ENCODE measurements at places on chromosomes 5 and 9. TPM values are rescaled to one million over a fixed set of nuclear protein-coding genes. Genes with fewer than 3 reads are reported as not detected.

GRCh38 chr9:116635908-116636307, 51.2 kb upstream of the TRIM32 start:
- no peak for DNase-seq

COL27A1 gene
- 29.5 TPM for total RNA-seq

GRCh38 chr5:123455095-123455494, 31.9 kb upstream of the CEP120 start:
- DNase-seq: no peak

DNA sequence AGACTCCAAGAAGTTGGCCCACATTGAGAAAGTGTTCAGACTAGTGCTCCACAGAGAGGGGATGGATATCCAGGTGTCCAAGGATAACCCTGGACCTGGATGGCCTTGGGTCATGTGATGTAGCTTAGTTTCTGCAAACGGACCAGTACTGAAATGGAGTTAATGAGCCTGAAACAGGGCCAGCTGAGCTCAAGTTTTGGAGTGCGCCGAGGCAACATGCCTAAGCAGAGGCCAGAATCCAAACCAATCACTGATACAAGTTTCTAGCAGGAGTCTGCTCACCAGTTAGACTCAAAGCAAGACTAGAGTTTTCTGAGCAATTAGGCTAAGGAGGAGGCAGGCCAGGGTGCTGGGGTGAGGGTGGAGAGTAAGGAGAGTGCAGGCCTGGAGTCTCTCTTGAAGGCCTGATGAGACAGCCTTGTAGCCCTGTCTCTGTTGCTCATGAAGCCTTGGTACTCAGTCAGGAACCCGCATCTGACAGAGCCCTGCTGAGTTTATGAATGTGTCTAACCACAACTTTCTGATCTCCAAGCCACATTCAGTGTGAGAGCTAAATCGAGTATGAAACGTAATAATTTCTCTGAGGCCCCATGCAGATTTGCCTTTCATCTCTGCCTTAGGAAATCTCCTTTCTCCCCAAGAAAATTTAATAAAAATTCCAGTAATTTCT, 68.9 kb upstream of the EQTN start:
- DNase-seq: no peak

LMAN2 gene
- total RNA-seq: 129 TPM

GRCh38 chr5:157046041-157046440, 12.9 kb downstream of the HAVCR1 start:
- DNase-seq: no peak

DNA sequence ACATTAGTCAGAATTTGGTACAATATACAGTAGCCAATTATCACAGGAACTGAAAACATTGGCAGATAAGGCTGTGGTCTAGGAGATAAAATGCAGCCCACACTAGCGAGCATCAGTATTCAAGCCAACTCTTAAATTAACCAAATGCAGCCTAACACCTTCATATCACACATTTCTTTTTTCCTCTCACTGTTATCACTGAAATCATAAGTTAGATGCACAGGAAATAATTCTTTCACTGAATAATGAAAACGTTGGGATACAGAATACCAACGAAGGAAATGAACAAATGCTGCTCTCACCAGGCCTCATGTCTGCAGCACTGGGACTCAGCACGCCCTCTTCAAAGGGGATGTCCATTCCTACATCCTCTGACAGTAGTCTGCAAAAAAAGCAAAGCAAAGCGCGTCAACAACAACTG, 109.1 kb upstream of the PCA3 start:
- DNase-seq: no peak

GARNL3 gene
- total RNA-seq: 11.1 TPM

DNA sequence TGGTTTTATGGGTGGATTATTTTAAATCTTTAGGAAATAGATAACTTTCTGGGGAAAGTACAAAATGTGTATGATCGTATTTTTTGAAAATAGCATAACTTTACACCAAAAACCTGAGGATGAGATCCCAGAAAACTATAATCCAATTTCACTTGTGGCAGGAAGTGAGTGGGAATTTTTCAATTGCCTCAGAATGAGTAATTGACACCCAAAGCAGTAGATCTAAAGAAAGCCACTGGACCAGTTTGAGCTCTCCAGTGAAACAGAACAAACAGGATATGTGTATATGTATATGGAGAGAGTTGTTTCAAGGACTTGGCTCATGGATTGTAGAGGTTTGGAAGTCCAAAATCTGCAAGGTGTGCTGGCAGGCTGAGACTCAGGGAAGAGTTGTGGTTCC, 109.2 kb upstream of the SHB start:
- no peak for DNase-seq

DNA sequence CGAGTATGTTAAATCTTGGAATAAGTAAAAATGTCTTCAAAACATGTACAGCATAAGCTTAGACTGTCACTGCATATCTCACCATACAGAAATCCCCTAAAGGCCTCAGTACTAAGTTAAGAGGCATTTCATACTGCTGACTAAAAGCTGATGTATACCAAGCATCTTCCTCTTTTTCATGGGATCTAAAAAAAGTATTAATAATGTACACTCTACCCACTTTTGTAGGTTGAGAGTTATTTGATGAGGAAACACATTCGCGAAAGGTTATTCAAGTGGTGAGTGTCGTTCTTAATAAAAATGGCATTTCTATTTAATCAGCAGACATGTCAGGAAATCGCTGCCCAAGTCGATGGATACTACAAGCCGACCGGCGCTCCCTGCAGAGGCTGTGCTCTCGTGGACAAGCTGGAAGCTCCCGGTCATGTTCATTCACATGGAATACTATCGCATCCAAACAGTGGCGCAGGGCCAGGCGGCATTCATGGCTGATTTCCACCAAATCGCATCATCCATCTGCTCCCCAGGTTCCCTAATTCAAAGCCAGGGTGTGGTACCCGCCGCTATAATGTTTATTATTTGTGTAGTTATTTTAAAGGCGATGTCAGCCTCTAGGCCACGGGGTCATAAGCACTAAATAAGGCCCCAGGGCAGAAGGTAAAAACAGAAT, 724 bp downstream of the SGTB start:
- no peak for DNase-seq

GRIA1 gene
- 18.0 TPM for total RNA-seq

CCL28 gene
- total RNA-seq: not detected

DNA sequence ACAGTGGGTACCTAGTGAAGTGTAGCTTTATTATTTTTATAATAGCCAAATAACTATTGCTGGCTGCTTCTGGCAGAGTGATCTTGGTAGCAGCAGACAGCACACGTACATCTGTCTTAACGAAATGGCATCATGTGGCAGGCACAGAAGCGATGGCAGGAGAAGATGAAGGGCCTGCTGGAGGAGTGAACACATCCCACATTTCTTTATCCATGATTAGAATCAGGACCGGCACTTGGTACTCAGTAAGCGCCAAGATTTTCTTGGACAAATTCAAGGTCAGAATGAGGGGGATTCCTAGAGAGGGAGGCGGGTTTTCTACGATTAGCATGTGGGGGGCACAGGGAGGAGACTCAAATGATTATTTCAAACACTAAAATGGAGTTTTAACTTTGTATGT, 23.0 kb upstream of the ZNF366 start:
- DNase-seq: no peak

PLCXD3 gene
- total RNA-seq: 7.4 TPM

PCDHGB3 gene
- 1.2 TPM for total RNA-seq

DNA sequence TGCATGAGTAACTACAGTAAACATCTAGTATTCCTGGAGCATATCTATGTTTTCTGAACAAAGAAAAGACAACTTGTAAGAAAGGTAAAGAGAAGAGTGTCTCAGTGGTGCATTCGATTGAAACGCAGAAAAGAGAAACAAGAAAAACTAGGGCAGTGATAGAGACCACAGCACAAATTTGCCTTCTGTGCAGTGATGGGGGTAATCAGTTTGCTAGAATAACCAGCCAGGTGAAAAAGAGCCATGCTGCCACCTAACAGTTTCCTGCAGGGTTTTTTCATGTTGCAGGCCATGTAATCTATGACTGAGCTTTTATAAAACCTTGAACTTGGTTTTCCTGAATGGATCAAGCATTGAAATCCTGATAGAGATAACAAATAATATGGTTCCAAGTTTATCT, 198.4 kb upstream of the MEF2C start:
- no peak for DNase-seq

- no peak for DNase-seq
Measured at GRCh38 chr5:95069948-95070347, 214.9 kb downstream of the MCTP1 start.

DAB2IP gene
- 57.2 TPM for total RNA-seq
